ENCODE measurements at places on chromosomes 11 and 22.

DNA sequence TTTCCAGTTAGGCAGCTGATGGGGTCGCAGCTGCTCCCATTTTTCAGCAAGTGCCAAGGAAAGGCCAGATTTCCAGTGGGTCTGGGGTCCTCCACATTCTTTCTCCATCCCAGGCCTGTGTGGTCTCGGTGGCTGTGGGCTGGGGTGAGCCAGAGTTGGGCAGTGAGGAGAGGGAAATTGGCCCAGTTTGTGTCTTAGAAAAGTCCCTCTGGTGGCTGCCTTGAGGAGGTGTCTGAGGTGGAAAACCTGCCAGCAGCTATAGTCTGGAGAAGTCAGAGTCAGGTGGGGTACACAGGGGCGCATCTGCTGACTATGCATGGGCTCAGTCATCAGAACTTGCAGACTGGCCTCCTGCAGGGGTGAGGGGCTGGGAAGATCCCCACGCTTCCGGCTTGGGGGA, 30.5 kb downstream of the MRGPRD start:
- no peak for DNase-seq

DNA sequence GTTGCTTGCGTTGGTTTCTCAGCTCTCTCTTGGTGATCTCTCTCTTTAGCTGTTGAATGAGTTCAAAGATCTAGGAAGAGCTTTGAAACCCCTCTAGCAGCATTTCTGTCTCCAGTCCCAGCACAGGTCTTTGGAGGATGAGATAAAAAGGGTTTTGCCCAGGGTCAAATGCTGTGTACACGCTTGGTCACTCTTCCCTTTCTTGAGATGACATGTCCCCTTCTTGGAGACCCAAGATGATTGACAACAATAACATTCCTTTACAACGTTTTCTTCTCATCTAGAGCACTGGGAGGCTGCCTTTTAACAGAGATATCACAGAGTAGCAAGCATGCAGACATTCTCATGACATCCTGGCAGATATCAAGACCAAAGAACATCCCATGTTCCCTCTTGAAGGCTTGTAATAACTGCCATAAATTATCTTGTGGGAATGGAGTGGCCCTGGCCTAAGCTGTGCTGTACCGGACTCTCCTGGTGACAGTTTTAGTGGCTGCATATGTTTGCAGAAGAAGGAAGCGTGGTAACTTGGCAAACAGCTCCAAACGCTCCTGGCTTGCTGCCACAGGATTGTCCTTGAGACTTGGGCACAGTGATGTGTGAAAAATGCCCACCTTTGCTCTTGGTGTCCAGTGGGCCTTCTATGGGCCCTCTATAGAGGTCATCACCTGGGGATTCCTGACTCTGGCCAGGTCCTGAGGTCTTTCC, 107.8 kb downstream of the PTPRJ start:
- DNase-seq, result no peak

DNA sequence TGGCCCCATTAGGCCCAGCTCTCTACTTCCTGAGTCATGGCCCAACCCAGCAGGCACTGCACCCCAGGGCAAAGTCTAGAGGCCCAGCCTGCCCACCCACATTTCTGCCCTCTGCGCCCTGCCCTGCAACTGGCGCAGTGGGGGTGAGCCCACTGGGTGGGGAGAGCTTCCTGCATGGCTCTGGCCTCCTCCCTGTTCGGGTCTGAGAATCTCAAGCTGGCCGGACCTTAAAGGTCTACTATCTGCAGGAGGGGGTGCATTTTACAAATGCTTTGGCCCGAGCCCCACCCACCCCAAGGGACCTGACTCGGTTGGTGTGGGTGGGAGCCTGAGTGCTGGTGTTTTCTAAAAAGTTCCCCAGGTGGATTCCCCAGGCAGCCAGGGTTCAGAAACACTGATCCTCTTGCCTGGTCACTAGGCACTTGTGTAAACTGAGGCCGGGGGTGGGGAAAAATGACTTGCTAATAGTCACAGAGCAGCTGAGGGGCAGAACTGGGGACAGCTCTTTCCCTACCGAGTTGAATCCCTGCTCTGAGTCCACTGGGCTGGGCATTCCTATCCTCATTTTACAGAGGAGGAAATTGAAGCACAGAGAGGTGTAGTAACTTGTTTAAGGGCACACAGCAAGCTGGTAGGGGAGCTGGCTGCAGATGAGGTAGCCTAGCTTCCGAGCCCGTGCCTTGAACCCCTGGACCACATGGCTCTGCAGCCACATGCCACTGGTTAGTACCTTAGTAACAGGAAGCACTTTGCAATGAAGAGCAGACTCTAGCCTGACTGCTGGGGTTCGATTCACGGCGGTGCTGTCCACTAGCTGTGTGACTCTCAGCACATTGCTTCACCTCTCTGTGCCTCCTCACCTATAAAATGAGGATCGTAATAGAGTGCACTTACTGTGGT, 36.3 kb downstream of the CD82 start:
- no peak for DNase-seq

DNA sequence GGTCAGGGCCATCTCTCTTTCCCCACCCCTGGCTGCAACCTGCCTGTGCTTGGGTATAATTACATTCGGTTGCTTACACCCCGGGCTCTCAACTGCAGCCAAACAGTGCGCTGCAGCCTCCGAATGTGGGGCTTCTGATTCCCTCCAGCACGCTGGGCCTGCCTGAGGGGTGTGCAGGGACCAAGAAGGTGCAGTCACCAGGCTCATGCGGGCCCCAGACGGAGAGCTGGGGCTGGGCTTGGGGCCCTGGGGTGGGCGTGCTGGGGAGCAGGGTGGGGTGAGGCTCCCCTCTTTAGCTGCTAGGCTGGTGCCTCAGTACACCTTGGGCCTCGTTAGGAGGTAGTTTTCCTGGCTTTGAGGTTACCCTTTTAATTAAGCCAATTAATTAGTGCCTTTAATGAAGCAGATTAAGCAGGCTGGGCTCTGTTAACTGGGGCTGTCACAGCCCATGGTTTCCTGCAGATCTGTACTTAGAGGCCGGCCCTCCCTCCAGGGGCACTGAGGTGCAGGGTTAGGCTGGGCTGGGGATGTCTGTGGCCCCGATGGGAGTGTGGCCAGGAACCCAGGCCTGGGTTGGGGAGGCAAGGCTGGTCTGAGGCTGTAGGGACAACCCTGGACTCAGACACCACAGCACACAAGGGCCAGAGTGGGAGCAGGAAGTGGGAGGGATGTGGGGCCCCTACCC, 17.3 kb downstream of the FLRT1 start:
- DNase-seq, result no peak

DNA sequence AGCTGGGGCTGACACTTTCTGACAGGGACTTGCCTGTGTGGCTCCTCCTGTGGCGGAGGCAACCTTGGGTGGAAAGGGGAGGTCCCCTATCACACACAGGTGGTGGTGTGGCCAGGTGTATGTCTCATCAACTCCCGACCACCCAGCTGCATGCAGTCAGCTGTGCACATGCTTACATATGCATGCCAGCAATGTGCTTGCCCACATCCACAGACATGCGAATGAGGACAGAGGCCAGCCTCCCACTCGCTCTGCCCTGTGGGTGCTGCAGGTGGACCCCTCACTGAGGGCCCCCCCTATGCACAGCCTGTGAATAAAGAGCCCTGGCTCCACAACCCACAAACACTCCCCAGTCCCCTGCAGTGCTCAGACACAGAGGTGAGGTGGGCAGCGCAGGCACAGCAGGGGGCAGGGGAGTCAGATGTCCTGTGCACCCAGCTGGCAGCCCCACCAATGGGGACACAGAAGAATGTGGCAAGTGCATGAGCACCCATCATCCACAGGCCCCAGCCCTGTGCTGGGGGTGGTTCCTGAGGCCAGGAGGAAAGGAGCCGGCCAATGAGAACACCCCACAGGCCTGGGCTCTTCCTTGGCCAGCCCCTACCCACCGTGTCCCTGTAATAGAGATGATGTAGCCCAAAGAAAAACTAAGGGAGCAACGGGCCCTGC, 9.5 kb downstream of the GNB1L start:
- no peak for DNase-seq

DNA sequence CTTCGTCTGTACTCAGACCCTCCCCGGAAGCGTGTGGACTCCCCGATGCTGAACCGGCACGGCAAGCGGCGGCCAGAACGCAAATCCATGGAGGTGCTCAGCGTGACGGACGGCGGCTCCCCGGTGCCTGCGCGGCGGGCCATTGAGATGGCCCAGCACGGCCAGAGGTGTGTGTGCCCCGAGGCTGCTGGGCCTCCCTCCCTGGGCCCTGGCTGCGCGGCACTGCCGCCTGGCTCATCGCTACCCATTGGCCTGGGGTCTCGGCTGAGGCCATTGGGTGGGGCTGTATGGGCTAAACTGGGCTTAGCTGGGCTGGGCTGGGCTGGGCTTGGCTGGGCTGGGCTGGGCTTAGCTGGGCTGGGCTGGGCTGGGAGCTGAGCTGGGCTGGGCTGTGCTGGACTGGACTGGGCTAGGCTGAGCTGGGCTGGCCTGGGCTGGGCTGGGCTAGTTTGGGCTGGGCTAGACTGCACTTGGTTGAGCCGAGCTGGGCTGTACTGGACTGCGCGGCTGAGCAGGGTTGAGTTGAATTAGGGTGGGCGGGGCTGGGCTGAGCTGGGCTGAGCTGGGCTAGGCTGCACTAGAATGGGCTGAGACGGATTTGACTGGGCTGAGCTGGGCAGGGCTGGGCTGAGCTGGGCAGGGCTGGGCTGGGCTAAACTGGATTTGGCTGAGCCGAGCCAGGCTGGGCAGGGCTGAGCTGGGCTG, 40.7 kb downstream of the MOB2 start:
- no peak for DNase-seq

DNA sequence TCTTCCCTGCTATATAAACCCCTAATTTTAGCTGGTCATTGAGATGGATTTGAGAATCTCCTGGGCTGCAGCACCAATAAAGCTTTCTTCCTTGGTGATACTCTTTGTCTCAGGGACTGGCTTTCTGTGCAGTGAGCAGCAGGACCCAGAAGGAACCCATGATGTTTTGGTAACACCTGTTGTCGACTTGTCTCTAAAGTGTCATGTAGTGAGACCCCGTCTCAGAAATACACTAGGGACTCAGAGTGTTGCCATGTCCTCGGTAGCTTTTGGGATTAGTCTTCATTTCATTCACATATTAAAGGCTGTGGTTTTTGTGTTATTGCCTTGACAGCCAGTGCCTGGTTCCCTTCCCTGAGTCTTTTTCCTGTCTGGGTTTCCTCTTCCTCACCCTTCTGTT, 1078.7 kb downstream of the TBC1D22A start:
- no peak for DNase-seq

- DNase-seq, result no peak
Observed at GRCh38 chr22:32202539-32203180, 2.2 kb downstream of the RFPL2 start.

- DNase-seq, result no peak
Observed at GRCh38 chr11:2510626-2511402, 66.0 kb downstream of the KCNQ1 start.

DNA sequence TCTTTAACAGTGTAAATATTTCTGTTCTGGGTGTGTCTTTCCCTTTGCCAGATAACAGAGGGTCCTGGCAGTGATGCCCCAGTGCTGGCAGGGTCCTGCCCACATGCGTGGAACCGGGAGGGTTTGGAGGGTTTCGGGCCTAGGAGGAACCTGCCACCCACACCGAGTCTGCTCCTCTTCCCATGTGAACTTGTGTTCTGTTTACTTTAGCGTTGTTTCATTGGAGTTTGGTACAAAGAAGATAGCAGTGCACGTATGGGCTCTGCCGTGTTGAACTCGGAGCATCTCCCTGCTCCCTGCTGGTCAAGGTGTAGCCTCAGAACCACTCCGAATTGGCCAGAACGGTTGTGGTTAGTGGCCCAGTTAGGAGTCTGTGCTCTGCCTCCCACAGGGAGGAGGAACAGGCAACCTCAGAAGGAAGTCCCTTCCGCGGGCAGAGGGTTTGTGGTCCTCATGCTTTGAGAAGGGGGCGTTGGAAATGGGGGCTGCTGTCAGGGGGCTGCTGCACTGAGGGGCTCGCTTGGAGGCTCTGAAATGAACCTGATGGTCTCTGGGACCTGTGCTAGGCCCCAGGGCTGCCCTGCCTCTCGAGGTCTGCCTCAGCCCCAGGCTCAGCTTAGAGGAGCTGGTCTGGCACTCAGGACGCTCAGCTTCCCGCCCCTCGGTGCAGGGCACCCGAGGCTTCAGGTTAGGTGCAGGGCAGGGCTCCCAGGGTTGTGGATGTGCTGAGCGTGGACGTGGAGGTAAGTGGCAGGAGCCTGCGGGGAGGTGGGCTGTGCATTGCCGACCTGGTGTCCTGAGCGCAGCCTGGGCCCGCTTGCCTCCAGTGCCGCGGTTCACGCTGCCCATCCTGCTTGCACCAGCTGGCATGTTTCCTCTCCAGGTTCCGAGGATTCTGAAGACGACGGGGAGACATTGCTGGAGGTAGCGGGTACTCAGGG, 10.4 kb downstream of the PHRF1 start:
- DNase-seq, result no peak

DNA sequence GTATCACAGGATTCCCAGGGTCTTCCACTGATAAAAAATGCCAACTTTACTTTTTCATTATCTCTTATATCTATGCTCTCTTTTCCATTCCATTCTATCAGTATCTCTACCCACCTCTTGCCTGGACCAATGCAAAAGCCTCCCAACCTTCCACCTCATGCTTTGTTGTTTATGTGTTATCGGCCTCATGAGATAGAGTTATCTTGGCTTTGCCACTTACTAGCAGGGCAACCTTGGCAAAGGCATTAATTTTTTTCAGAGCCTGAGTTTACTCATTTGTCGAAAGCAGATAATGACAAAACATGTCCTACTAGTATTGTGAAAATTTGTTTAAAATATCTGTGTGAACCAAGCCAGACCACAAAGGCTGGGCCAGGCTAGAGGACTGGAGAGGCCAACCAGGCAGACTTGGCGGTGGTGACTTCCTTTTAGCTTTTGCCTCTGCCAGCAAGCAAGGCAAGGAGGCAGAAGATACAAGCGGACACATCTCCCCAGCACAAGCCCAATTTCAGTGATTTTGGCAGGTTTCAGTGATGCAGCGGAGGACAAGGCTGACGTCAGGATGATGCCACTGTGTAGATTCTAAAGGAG, 106.9 kb downstream of the ADAMTS15 start:
- DNase-seq, result no peak

DNA sequence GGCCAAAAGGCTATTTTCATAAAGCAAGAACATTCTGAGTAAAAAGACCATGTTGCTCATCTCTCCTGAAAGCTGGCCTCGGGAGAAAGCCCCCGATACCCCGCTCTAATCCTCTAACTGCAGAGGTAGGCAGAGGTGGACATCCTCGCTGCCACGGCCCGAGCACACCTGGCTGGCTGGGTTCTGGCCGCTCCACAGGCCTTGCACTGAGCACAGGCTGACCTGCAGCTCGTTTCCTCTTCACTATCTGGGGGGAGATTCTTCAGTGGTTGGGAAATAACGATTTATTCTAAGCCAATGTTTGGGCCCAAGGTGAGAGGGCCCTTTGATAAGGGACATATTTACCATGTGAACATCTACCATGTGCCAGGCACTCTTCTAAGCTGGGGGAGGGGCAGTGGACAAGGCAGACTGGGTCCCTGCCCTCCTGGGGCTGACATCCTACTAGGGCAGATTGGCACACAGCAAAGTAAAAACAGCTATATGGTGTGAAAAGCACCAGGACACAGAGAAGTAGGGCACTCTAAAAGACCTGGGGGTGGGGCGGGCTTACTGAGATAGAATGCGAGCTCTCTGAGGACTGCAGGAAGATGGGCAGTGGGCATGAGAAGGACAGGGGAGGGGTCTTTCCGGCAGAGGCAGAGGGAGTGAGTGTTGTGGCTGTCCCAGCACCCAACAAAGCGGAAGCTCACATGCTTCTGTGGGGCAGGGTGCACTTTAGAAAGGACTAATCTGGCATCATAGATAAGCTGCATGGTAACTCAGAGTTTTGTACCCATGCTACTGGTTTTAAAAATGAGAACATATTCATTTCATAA, 65.5 kb upstream of the ARFGAP3 start:
- DNase-seq, result no peak

GRCh38 chr11:11390068-11390771, 37.2 kb upstream of the CSNK2A3 start:
- no peak for DNase-seq

GRCh38 chr11:91967691-91968045, 256.9 kb upstream of the FAT3 start:
- DNase-seq, result no peak

Measured in T-helper 2 cell (primary cell).